BE2C (cell line): ENCODE measurements at places on chromosomes 16 and 17.

- DNase-seq: no peak
Observed at GRCh38 chr17:77445760-77446532, 305.2 kb downstream of the SEC14L1 start.

GRCh38 chr16:8493972-8494371, 96.3 kb downstream of the TMEM114 start:
- DNase-seq: no peak

- peak; percentile 14 for DNase-seq
Observed at GRCh38 chr16:1427473-1428461, 3.1 kb upstream of the PERCC1 start.

- DNase-seq: no peak
Observed at GRCh38 chr16:70708366-70709246, 22.8 kb upstream of the MTSS2 start.

- DNase-seq: no peak
Observed at GRCh38 chr16:46896314-46896968, 12.3 kb downstream of the GPT2 start.

GRCh38 chr16:77364770-77365169, 70.1 kb downstream of the ADAMTS18 start:
- no peak for DNase-seq

GRCh38 chr16:48525201-48526057, 84.6 kb downstream of the N4BP1 start:
- DNase-seq: no peak

DNA sequence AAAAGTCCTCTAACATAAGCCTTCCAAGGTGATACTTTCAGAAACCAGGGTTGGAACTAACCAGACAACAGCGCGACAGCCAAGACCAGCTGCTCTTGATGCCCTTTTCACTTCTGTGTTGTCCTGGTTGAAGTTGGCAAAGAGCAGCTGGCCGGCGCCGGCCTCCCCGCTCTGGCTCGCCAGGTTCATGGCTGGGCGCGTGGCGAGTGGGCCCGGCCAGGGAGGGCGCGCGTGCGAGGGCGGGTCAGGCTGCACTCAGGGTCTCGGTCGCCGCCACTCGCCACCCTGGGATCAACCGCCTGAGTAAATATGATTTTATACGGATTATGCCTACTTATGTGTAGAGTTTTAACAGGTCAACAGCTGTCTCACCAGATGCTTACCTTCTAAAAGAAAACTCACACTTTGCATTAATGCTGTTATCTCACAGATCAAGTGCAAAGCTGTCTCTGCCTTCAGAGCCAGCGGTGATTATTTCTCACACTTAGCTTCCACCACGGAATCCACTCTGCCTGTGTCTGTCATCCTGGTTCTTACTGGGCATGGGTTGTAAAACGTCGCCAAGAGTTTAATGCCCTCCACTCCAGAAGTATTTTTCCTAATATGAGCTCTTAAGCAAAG, 13.5 kb downstream of the KCTD2 start:
- no peak for DNase-seq

- DNase-seq: peak; percentile 63
Observed at GRCh38 chr17:66302761-66303626, 581 bp downstream of the PRKCA start.
